ENCODE measurements at places on chromosomes 6 and 20.

DNA sequence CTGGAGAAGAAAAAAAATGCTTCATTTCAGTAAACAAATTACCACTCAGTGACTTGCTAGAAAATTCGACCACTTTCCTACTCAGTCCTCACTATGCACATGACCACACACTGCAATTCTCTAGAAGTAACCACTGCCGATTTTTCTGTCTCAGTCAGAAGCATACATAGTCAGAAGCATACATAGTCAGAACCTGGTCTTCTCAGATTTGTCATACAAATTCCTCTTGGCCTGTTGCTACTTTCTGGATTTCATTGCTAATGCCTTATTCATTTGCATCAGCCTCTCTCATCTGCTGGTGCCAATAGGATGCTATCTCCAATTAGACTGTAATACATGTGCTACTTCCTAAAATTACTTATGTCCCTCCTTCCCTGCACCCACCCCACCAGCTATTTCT lies 10.2 kb upstream of the KIF16B start:
- H3K27me3 ChIP-seq = no peaks in the 10 kb centered on the region
- H3K36me3 ChIP-seq = no peaks in the 10 kb centered on the region
- H3K4me3 ChIP-seq = no peak overlapping the region
- no peak overlapping the region for H3K27ac ChIP-seq
- no peaks in the 10 kb centered on the region for H3K4me1 ChIP-seq

- no peak overlapping the region for H3K4me3 ChIP-seq
- H3K27ac ChIP-seq = no peak overlapping the region
- H3K4me1 ChIP-seq = no peaks in the 10 kb centered on the region
- H3K27me3 ChIP-seq = no peaks in the 10 kb centered on the region
These were observed 68.2 kb downstream of the IRAK1BP1 start for GRCh38 chr6:78935553-78935952.

DNA sequence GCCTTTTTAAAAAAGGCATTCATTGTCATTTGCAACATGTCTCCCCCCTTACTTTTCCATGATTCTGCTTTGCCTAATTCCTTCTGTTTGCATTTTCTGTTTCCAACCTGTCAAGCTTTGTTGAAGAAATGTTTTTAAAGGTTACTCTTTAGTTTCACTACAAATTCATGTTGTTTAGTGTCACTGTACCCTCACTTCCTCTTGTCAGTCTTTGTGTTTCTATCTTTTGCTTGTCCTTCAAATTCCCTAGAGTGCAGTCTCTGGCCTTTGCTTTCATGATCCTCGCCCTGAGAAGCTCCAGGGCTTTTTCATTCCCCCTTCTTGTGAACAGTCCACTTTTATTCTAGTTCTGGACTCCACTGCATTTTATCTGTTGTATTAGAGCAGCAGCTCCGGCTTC lies 90.6 kb downstream of the MAP3K4 start:
- H3K4me1 ChIP-seq = no peaks in the 10 kb centered on the region
- no peak for DNase-seq
- no peak overlapping the region for H3K4me3 ChIP-seq

- H3K4me3 ChIP-seq = peak overlapping the region; percentile 61
- DNase-seq = no peak
- peaks cover 51% of the 10 kb centered on the region for H3K4me1 ChIP-seq
- H3K36me3 ChIP-seq = no peaks in the 10 kb centered on the region
- peak overlapping the region; percentile 88 for H3K27ac ChIP-seq
- H3K27me3 ChIP-seq = no peaks in the 10 kb centered on the region
These were observed 1.3 kb downstream of the NUP153 start for GRCh38 chr6:17705428-17705777.

DNA sequence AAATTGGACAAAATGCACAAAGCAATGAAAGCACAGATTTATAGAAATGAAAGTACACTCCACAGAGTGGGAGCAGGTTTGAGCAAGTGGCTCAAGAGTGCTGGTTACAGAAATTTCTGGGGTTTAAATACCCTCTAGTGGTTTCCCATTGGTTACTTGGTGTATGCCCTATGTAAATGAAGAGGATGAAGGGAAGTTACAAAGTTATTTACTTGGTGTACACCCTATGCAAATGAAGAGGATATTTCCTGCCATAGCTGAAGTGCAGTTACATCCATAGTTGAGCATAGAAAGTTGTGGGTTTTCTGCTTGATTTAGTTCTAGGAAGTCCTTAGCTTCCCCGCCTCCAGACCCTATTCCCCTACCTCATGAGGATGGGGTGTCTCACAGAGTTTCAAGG lies 22.7 kb downstream of the BCAS1 start:
- H3K27ac ChIP-seq = no peak overlapping the region
- H3K4me1 ChIP-seq = no peaks in the 10 kb centered on the region
- DNase-seq = no peak
- no peak overlapping the region for H3K4me3 ChIP-seq
- H3K27me3 ChIP-seq = no peaks in the 10 kb centered on the region
- no peaks in the 10 kb centered on the region for H3K36me3 ChIP-seq

DNA sequence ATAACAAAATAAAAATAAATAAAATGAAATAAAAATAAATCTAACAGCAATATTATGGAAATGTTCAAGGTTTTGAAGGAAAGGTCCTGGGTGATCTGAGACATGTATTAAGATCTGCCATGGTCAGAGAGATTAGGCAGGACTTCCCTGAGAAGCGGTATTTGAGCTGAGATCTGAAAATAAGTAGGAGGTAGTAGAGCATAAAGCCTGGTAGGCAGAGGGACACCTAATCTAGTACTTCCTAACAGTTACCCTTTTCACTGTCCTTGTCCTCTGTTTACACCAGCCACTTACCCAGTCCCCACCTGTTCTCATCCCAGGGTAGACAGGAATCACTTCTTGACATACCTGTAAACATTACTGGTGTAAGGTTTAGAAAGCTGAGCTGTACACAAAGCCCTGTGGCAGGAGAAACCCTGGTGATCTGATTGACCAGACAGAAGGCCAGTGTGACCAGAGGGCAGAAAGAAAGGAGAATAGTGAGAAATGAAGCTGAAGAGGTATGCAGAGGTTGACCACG lies 8.3 kb upstream of the ZNF318 start:
- H3K4me1 ChIP-seq = no peaks in the 10 kb centered on the region
- H3K27me3 ChIP-seq = no peaks in the 10 kb centered on the region
- DNase-seq = no peak

GRCh38 chr6:5937936-5938706 lies 68.6 kb downstream of the NRN1 start:
- no peaks in the 10 kb centered on the region for H3K36me3 ChIP-seq
- peaks cover 21% of the 10 kb centered on the region for H3K4me1 ChIP-seq
- H3K27me3 ChIP-seq = no peaks in the 10 kb centered on the region
- H3K27ac ChIP-seq = no peak overlapping the region
- no peak overlapping the region for H3K4me3 ChIP-seq

- no peak overlapping the region for H3K27ac ChIP-seq
- H3K36me3 ChIP-seq = no peaks in the 10 kb centered on the region
- no peaks in the 10 kb centered on the region for H3K4me1 ChIP-seq
- DNase-seq = no peak
- H3K27me3 ChIP-seq = no peaks in the 10 kb centered on the region
These were observed 23.1 kb downstream of the CMTR1 start for GRCh38 chr6:37456126-37456525.

- H3K4me3 ChIP-seq = no peak overlapping the region
- H3K27me3 ChIP-seq = no peaks in the 10 kb centered on the region
- DNase-seq = no peak
- H3K36me3 ChIP-seq = no peaks in the 10 kb centered on the region
- H3K4me1 ChIP-seq = no peaks in the 10 kb centered on the region
- H3K27ac ChIP-seq = peak overlapping the region; percentile 96
These were observed 1.9 kb downstream of the KIAA1755 start for GRCh38 chr20:38258545-38259215.

GRCh38 chr6:32522302-32523047 lies 7.6 kb downstream of the HLA-DRB5 start:
- no peak overlapping the region for H3K27ac ChIP-seq
- no peak overlapping the region for H3K4me3 ChIP-seq

DNA sequence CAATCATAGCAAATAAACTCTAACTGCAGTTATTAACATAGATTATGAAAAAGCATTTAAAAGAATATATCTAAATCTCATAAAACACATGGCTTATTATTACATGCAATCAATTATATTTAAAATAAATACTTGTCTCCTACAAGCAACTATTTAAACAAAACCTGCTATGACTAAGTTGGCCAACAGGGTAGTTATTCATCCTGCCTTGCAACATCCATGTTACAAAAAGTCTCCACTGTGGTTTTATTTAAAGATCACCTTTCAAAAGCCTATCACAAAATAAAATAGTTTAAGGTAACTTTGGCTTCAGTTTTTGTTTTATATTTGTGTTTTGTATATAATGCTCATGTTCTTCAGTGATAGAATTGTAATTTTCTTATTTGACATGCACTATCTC lies 1127.0 kb upstream of the MAP3K7 start:
- no peaks in the 10 kb centered on the region for H3K4me1 ChIP-seq
- no peaks in the 10 kb centered on the region for H3K36me3 ChIP-seq

- no peak overlapping the region for H3K4me3 ChIP-seq
- no peak for DNase-seq
These were observed 412.6 kb upstream of the PLCB4 start for GRCh38 chr20:8656335-8656734.

DNA sequence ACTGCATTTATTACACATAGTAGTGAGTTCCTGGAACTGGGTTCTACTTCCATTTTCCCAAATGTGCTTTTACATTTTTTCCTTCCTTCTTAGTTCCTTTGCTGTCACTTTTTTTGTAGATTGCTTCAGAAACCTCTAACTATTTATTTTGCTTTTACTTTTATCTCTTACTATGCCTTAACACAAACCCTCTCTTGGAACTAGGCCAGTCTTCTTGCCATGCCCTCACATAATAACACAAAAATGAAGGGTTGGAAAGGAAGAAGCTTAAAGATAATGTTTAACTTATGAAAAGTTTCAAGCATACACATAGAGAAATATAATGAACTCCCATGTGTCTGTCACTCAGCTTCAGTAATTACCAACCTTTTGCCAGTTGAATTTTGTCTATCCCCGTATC lies 27.1 kb downstream of the TOP1 start:
- no peak for DNase-seq
- no peaks in the 10 kb centered on the region for H3K27me3 ChIP-seq
- H3K36me3 ChIP-seq = no peaks in the 10 kb centered on the region
- no peak overlapping the region for H3K4me3 ChIP-seq
- H3K27ac ChIP-seq = no peak overlapping the region

DNA sequence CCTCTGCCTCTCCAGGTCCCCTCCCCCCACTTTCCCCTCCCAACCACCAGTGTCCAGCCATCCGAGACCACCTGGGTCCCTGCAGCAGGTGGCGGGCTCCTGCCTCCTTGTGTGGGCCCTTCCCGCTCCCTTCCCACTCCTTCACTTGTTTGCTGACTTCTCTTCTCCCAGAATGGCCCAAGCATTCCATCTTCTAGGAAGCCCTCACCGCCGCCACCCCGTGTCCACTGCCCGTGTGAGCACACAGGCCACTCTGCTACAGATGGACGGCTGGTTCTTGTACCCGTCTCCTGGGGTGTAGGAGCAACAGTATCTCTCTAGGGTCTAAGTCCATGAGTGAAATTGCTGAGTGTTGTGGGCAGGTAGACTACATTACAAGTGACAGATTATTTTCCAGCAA lies 15.0 kb downstream of the BPHL start:
- no peaks in the 10 kb centered on the region for H3K27me3 ChIP-seq
- no peak overlapping the region for H3K4me3 ChIP-seq
- H3K27ac ChIP-seq = no peak overlapping the region
- H3K4me1 ChIP-seq = no peaks in the 10 kb centered on the region
- no peak for DNase-seq
- peaks cover 5% of the 10 kb centered on the region for H3K36me3 ChIP-seq

DNA sequence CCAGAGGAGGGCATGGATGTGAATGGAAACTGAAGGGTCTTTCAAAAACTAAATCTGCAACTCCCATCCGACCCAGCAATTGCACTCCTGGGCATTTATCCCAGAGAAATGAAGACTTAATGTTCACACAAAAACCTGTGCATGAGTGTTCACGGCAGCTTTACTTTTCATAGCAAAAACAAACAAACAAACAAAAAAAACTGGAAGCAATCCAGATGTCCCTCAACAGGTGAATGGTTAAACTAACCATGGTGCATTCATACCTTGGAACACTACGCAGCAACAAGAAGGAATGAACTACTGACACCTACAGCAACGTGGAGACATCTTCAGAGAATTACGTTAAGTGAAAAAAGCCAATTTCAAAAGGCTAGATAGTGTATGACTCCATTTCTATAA lies 32.2 kb downstream of the PMEPA1 start:
- no peak overlapping the region for H3K4me3 ChIP-seq
- no peaks in the 10 kb centered on the region for H3K36me3 ChIP-seq
- DNase-seq = no peak
- H3K27me3 ChIP-seq = no peaks in the 10 kb centered on the region
- H3K4me1 ChIP-seq = peaks cover 73% of the 10 kb centered on the region

- no peaks in the 10 kb centered on the region for H3K27me3 ChIP-seq
- H3K36me3 ChIP-seq = no peaks in the 10 kb centered on the region
- H3K4me3 ChIP-seq = no peak overlapping the region
- no peaks in the 10 kb centered on the region for H3K4me1 ChIP-seq
- no peak overlapping the region for H3K27ac ChIP-seq
These were observed 16.9 kb downstream of the ADGRG6 start for GRCh38 chr6:142318714-142319113.

DNA sequence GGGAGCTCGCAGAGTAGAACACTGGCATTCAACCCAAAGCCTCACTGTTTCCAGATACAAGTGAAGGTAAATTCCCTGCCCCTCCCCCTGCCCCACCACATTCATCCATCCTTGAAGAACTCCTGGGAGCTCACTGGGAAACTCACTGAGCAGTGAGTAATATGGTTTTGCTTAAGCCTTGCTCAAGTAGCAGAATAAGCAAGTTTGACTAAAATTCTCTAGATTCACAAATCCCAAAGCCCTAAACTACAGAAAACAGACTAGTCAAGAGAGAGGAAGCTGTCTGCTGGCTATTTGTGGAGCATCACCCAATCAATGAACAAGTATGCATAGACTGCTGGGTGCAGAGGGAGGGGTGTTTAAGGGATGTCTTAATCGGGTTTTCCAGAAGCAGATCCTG lies 82.1 kb downstream of the UNC5CL start:
- no peak overlapping the region for H3K4me3 ChIP-seq
- H3K27ac ChIP-seq = no peak overlapping the region
- DNase-seq = no peak

- no peak for DNase-seq
- peaks cover 7% of the 10 kb centered on the region for H3K4me1 ChIP-seq
- no peaks in the 10 kb centered on the region for H3K36me3 ChIP-seq
These were observed 514.3 kb upstream of the CITED2 start for GRCh38 chr6:139888681-139889122.

GRCh38 chr6:167828325-167828956 lies 1.7 kb downstream of the AFDN start:
- H3K4me1 ChIP-seq = peaks cover 13% of the 10 kb centered on the region
- DNase-seq = no peak
- H3K36me3 ChIP-seq = no peaks in the 10 kb centered on the region
- H3K27ac ChIP-seq = no peak overlapping the region
- H3K4me3 ChIP-seq = peak overlapping the region; percentile 75

- no peaks in the 10 kb centered on the region for H3K4me1 ChIP-seq
- DNase-seq = no peak
- H3K27ac ChIP-seq = no peak overlapping the region
- no peaks in the 10 kb centered on the region for H3K36me3 ChIP-seq
These were observed 20.1 kb downstream of the NT5E start for GRCh38 chr6:85470023-85470410.

DNA sequence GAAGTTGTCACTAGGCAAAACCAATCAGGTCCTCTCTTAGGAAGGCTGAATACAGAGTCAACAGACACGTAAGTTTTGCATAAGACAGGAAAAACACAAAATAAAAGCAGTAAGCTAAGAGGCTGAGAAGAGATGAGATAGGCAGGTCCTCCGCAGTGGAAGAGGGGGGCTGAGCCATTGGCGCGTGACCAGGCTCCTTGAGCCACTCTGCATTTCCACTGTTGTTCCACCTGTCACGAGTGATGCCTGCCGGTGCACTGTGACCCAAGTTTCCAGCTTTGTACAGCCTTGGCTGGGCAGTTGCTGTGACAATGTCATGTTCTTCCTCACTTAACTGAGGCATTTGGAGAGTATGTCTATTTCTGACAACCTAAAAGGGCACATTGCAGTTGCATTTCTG lies 58.6 kb downstream of the NUDT3 start:
- peaks cover 14% of the 10 kb centered on the region for H3K36me3 ChIP-seq
- DNase-seq = no peak
- peaks cover 9% of the 10 kb centered on the region for H3K4me1 ChIP-seq
